Heart left ventricle (tissue), 16 donors: ENCODE measurements at places on chromosomes 5 and 9. TPM values are rescaled to one million over a fixed set of nuclear protein-coding genes. Genes with fewer than 3 reads are reported as not detected.

- no peaks in the 10 kb centered on the region for H3K36me3 ChIP-seq
- no peak overlapping the region for H3K4me3 ChIP-seq
- no peaks in the 10 kb centered on the region for H3K4me1 ChIP-seq
Observed at GRCh38 chr5:162485666-162486292, 418.2 kb downstream of the GABRG2 start.

- DNase-seq: no peak
- H3K27ac ChIP-seq: no peak overlapping the region
- H3K4me3 ChIP-seq: no peak overlapping the region
Observed at GRCh38 chr5:64792469-64792868, 23.7 kb downstream of the CWC27 start.

GRCh38 chr9:36039696-36040095 is 3.0 kb downstream of the RECK start:
- H3K27ac ChIP-seq: no peak overlapping the region
- no peaks in the 10 kb centered on the region for H3K36me3 ChIP-seq
- H3K27me3 ChIP-seq: no peaks in the 10 kb centered on the region

GRCh38 chr5:57517250-57517649 is 34.6 kb upstream of the ACTBL2 start:
- no peaks in the 10 kb centered on the region for H3K36me3 ChIP-seq
- no peaks in the 10 kb centered on the region for H3K4me1 ChIP-seq
- DNase-seq: no peak

- no peak overlapping the region for H3K27ac ChIP-seq
- no peaks in the 10 kb centered on the region for H3K27me3 ChIP-seq
- no peaks in the 10 kb centered on the region for H3K4me1 ChIP-seq
- H3K36me3 ChIP-seq: no peaks in the 10 kb centered on the region
Observed at GRCh38 chr9:1939466-1939865, 75.7 kb upstream of the SMARCA2 start.

DNA sequence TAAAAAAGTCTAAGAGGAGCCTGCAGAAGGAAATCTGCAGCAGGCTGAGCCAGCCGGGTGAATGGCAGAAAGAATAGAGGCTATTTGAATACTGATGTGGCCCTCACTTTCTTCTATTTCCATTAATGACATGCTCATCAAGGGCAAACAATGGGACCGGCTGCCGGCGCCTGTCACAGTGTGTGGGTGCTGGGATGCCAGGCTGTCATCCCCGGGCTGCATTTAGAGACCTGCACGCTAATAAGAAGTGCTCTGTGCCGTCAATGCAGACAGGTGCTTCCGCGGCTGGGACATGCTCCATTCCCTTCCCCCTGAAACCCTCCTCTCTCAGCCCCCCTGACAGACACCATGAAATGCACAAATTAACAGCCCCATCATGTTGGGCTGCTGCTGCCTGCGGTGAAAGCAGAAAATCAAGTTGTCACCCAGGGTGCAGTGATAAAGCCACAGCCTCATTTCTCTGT is 217.7 kb upstream of the TBCA start:
- H3K27me3 ChIP-seq: no peaks in the 10 kb centered on the region
- DNase-seq: no peak
- H3K4me1 ChIP-seq: peaks cover 3% of the 10 kb centered on the region
- H3K27ac ChIP-seq: no peak overlapping the region

The RRAGA gene
- 91.9 TPM for total RNA-seq

The ZNF883 gene
- total RNA-seq: 11.0 TPM

The TPPP gene
- 12.5 TPM for total RNA-seq

The PROB1 gene
- 34.7 TPM for total RNA-seq
